Skin of body (tissue), 3 donors: ENCODE measurements at places on chromosomes 11 and 22.

GRCh38 chr22:28867191-28867590 is 16.2 kb upstream of the ZNRF3 start:
- DNase-seq: no peak

DNA sequence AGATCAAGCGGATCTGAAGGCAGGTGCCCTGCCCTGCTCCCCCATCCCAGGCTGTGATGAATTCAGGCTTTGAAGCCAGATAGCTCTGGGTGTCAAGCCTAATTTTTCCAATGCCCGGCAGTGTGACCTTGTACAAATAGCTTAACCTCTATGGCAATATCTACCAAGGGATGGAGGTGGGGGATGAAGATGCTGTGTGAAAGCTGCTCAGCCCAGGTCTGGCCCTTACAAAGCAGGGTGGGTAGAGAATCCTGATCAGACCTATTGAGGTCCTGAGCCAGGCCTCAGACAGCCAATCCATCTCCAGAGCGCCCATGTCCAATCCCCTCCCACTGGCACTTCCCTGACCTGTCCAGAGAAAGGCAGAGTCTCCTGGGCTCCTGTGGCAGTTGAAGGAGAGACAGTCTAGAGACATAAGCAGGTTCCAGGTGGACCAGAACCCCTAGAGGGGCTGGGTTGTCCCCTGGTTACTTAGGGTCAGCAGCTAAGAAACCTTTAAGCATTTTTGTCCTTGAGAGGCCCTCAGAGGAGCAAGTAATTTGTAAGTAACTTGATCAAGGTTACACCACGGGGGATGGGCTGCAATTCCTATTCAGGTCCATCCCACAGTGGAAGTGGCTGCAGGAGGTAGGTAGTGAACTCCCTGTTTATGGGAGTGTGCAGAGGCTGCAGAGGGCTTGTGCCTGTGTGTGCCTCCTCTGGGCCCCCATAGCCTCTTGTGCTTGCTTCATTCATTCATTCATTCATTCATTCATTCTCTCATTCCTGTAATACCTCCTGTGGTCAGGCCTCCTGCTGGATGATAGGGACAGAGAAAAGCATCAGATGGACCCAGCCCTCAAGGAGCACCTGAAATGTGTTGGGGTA is 10.4 kb downstream of the P2RY2 start:
- DNase-seq: no peak

GRCh38 chr11:121589946-121590537 is 137.3 kb upstream of the SORL1-AS1 start:
- DNase-seq: no peak

DNA sequence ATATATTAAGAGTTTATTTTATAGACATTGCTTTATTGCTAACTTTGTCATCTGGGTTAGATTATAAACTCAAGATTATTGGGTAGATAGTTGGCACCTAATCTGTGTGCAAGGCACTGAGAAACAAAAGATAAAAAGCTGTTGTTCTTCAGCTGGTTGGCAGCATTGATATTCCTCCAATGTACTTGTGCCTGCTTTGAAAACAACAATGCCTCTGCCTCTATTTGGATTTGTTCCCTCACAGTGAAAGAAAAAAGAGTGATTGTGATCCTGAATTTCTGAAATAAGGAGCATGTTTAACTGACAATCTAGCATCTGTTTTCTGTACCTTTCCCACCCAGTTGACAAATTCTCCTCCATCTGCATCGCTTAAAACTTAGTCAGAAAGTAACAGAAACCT is 98.3 kb downstream of the TYR start:
- no peak for DNase-seq

GRCh38 chr22:23184764-23185113 is 4.4 kb downstream of the BCR start:
- no peak for DNase-seq

GRCh38 chr22:40818192-40818746 is 877 bp downstream of the SLC25A17 start:
- DNase-seq: no peak

- no peak for DNase-seq
Measured at GRCh38 chr11:69238573-69239351, 55.2 kb upstream of the MYEOV start.
